ENCODE measurements at places on chromosomes 1 and 21.

GRCh38 chr1:97204468-97204867 lies 482.9 kb downstream of the PTBP2 start:
- no peak for DNase-seq

DNA sequence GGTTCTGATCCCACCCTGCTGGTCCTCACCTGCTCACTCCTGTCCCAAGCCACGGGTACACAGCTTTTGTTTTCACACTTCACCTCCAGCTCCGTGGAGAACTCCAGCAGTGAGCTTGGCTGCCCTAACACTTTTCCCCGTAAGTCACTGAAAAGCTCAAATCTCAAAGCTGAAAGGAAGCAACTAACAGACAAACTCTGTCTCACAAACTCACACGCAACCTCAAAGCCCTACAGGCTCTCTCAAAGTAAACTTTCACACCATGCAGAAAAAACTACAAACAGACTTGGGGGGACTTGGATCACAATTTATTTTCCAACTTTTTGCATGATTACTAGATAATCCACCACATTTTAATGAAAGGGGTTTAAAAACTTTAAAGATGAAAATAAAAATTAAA lies 88.3 kb downstream of the AK5 start:
- DNase-seq, result no peak

GRCh38 chr1:206923009-206923960 lies 1.5 kb upstream of the FCMR start:
- peak; percentile 93 for DNase-seq

GRCh38 chr1:223775054-223775453 lies 62.7 kb downstream of the CAPN2 start:
- DNase-seq, result no peak

DNA sequence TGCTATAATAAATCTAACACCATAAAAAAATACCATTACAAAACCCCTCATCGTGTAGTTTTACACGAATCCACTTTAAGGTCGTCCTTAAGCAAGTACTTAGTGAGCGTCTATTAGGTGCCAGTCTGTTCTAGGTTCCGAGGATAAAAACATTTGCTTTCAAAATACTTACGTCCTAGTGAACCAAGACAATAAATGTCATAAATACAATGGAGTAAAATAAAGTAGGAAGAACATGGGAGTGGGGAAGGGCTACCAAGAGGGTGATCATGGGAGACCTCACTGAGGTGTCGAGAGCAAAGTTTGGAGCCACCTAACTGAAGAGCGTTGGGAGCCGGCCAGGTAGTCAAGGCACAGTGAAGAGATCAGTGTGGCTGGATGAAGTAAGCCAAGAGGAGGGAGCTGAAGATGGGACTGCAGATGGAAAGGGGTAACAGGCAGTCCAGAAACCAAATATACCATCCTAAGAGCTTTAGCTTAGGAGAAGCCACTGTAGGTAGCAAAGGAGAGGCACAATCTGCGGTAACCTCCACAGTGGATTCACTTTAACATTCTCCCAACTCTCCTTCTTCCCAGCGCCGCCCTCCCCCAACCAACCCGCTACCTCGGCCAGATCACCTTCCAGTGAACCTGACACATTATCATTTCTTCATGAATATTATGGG lies 684 bp downstream of the LTN1 start:
- DNase-seq, result peak; percentile 3

- no peak for DNase-seq
These were observed 245.3 kb downstream of the SLC45A1 start for GRCh38 chr1:8562881-8563865.
